ENCODE measurements at places on chromosomes 5 and 9.

DNA sequence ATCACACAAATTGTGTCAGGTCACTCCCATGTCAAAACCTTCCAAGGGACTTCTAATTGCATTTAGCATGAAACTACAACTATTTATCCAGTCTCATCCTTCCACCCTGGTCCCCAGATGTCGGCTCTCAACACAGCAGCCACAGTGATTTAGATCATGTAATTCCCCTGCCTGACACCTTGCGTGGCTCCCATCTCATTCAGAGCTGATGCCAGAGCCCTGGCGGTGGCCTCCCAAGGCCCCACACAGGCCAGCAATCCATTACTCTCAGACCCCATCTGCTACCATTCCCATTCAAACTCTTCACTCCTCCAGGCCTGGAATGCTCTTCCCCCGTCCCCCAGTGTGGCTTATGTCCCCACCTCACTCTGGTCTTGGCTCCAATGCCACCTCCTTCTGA, 2.4 kb downstream of the SLC35D2 start:
- no peak for DNase-seq

- no peak for DNase-seq
Observed at GRCh38 chr5:130514984-130515690, 610.9 kb downstream of the CHSY3 start.

DNA sequence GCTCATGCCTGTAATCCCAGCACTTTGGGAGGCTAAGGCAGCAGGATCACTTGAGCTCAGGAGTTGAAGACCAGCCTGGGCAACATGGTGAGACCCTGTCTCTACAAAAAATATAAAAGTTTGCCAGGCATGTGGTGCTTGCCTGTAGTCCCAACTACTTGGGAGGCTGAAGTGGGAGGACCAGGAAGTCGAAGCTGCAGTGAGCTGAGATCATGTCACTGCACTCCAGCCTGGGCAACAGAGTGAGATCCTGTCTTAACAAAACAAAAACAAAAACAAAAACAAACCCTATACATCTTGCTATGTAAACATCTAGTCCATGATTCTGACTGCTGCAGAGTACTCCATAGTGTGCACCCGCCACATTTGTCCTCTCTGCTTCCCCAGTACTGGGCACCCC, 19.8 kb upstream of the PPP2CA start:
- DNase-seq: no peak

DNA sequence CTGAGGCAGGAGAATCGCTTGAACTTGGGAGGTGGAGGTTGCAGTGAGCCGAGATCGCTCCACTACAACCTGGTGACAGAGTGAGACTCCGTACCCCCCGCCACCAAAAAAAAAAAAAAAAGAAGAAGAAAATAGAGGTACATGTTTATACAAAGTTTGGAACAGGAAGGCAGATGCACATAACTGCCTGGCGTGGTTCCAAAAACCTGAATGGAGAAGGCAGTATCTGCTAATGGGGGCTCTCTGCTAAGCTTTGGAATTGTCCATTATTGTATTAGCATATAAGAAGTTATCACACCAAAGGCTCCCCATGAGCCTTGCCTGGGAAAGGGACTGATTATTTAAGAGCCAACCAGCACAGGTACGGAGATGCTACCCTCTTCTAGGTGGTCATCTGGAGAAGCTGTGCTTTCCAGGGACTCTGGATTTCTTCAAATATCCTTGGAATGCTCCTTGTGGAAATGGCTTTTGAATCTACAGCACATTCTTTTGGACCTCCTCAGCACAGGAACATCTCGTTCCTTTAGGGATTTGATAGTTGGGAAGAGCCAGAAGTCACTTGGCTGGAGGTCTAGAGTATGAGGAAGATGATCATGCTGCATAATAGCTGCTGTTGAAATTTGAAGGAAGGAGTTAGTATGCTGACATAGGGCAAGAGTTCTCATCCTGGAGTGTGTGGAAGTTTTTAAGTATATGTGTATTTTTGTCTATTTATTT, 42.5 kb upstream of the ABCA1 start:
- no peak for DNase-seq
